CD4-positive, alpha-beta T cell treated with Interleukin-12 subunit alpha and Interleukin-12 subunit beta, for 1 hour (primary cell): ENCODE measurements at places on chromosomes 12 and 14.

DNA sequence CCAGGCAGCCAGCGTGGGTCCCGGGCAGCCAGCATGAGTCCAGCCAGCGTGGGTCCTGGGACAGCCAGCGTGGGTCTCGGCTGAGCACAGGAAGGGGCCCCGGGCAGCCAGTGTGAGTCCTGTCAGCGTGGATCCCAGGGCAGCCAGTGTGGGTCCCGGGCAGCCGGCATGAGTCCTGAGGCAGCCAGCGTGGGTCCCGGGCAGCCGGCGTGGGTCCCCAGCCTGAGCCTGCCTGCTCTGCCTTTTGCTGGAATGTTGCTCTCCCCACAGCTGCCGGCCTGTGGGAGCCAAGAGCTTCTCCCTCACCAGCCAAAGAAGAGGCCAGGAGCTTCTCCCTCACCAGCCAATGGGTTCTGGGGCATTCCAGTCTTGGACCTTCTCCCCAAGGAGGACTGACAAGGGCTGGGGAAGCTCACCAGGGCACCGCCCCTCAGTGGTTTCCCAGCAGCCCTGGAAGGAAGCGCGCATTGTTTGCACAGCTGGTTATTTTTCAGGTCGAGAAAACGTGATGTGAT is 15.0 kb upstream of the RFLNA start:
- DNase-seq = no peak

- no peak for DNase-seq
Observed at GRCh38 chr14:68953196-68953555, 25.9 kb downstream of the ACTN1 start.

GRCh38 chr12:18416412-18416811 is 155.1 kb downstream of the PIK3C2G start:
- no peak for DNase-seq

GRCh38 chr12:32482226-32482625 is 82.9 kb downstream of the FGD4 start:
- DNase-seq = no peak

DNA sequence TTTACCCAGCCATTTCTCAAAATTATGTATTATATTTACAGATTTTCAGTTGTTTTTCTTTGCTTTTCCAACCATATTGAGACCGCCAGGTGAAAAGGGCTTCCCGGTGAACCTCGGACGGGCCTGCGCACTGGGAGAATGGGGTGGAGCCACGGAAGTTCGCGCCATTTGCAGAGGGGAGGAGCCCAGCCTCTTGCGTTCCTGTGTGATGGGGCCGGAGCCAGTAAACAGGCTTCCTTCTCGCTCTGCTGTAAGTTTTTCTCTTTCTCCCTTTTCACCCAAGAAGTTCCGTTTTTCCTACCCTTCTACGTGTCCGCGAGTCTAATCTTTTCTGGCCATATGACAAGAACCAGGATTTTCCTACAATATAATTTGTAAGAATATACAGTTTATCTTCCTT is 1108.8 kb upstream of the SEL1L start:
- no peak for DNase-seq

- no peak for DNase-seq
Observed at GRCh38 chr12:69130064-69130463, 109.3 kb upstream of the CPSF6 start.

DNA sequence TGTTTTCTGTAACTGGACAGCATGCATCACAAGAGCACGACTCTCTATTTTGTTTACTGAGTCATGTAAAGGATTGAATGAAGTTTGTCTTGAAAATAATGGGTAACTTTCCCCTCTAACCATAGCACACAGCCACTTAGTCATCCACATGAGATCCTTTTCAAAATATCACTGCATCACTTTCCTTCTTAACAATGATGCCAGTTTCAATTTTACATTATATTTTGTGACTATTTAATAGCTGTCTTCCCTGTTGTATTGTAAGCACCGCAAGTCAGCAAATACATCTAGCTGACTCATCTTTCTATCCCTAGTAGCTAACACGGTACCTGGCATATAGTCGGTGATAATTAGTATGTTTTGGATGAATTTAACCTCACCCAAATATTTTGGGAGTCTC is 83.3 kb upstream of the PPM1H start:
- DNase-seq = no peak

- no peak for DNase-seq
Observed at GRCh38 chr12:42798811-42799438, 209.4 kb upstream of the PRICKLE1 start.

GRCh38 chr14:100737526-100737925 is 10.8 kb downstream of the DLK1 start:
- DNase-seq = no peak

- no peak for DNase-seq
Observed at GRCh38 chr12:6452245-6452943, 552 bp downstream of the TAPBPL start.

GRCh38 chr14:100665511-100666032 is 61.1 kb upstream of the DLK1 start:
- no peak for DNase-seq

- no peak for DNase-seq
Observed at GRCh38 chr12:70849265-70849960, 71.1 kb downstream of the PTPRR start.

- no peak for DNase-seq
Observed at GRCh38 chr12:123897221-123897620, 75.4 kb downstream of the CCDC92 start.

- peak; percentile 85 for DNase-seq
Observed at GRCh38 chr12:56129206-56129941, 1.3 kb downstream of the ESYT1 start.

DNA sequence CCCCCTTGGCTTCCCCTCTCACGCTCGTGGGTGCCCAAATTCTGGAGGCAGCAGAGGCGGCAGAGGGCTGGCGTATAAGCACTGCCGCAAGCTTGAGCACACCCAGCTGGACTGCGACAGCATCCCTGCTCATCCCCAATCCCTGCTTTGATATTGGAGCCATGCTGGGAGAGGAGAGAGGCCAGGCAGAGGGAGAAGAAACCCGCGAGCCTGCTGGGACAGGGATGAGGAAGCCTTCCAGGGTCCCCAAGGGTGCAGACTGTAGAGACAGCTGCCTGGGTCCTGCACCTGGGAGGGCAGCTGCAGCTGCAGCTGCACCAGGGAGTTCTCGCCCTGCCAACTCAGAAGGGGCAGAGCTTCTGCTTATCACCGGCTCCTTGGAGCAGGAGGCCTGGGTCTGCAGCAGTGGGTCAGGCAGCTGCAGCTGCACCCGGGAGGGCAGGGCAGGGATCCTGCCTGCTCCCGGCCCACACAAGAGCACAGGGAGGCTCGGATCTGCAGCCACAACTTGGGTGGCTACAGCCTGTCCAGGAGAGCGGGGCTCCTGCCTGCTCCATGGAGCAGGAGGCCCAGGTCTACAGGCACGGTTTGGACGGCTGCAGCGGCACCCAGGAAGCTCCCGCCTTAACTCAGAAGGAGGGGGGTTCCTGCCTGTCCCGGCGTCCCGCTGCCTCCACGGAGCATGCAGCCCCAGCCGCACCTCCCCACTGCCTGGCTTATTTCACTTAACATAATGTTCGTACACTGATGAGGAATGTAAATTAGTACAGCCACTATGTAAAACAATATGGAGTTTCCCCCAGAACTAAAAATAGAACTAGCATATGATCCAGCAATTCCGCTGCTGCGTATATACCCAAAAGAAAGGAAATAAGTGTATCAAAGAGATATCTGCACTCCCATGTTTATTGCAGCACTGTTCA is 60.4 kb upstream of the SGPP1 start:
- no peak for DNase-seq

GRCh38 chr12:1189163-1189562 is 198.1 kb downstream of the ERC1 start:
- DNase-seq = no peak

DNA sequence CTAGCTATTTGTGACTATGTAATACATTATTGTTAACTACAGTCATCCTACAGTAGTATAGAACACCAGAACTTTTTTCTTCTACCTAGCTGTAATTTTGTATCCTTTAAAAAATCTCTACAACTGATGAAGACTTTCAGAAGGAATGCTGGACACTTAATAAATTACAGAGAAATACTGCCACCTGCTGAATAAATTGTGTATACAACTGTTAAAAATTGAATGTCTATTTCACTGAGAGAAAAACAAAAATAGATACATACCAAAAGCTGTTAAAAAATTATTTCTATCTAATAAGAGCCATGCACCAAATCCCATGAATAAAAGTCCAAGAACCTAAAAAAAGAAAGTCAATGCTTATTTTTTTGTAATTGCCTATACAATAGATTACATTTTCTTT is 6.6 kb downstream of the TSPAN19 start:
- no peak for DNase-seq

DNA sequence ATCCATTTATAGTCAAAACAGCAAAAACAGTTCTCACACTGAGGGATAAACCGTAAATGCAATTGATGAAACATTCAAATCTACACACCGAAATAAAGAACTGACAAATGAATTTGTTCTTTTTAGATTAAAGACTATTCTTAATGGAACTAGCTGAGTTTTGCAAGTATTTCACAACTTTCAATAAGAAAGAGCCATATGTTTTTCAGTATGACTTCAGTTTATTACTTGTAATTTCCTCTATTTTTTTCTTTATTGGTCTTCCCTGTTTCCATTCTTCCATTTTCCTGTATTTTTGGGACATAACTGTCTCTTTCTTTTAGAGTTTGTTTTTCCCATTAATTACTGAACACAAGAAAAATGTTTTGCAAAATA is 4.3 kb downstream of the BCAT1 start:
- DNase-seq = no peak

GRCh38 chr14:22143363-22143762 is 445.7 kb downstream of the DAD1 start:
- no peak for DNase-seq

GRCh38 chr14:92520102-92521057 is 6.8 kb downstream of the RIN3 start:
- no peak for DNase-seq

DNA sequence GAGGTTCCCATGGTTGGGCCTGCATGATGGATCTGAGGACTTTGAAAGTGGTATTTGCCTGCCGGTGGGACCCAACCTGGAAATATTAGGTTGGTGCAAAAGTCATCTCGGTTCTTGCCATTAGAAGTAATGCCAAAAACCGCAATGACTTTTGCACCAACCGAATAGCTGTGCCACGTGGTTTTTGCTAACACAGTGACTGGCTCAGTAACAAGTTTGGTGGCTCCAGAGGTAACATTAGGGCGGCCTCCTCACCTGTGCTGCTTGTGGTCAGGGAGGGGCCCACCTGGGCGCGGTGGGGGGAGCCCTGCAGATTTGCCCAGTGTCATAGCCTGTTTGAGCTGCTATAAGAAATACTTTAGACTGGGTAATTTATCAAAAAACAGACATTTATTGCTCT is 1.8 kb downstream of the BDKRB2 start:
- DNase-seq = no peak

GRCh38 chr14:56094076-56094475 is 24.1 kb upstream of the PELI2 start:
- no peak for DNase-seq

DNA sequence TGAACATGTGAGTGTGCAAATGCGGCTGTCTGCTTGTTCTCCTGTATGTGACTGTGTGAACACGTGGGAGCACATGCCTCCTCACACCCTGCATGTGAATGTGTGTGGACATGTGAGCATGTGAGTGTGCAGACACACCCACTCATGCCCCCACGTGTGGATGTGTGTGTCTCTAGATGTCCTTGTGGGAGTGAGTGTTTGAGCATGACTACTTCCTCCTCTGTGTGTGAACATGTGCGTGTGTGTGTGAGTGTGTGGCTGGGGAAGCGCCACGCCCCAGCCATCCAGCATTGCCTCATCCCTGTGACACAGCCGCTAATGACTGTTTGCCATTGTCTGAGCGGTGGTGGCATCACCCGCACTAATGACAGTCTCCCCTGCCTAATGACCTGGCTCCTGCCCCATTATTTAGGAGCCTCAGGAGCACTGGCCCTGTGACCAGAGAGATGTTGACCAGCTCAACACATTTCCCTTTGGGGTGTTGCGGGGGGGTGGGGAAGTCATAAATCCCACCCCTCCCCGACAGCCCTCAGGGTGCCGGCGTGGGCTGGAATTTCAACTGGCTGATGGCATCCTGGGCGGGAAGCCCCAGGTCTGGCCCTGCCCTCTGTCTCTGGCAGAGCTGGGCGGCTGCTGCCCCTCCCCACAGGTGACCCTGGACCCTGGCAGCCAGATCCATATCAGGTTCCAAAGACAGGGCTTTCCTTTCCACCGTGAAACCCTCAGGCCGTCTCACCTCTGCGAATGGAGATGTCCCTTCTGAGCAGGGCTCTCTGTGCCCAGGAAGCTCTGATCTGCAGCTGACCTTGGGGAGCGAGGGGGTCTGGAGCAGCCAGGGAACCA is 11.5 kb upstream of the KRT80 start:
- peak; percentile 36 for DNase-seq

GRCh38 chr12:15629761-15630160 is 159.4 kb downstream of the EPS8 start:
- DNase-seq = no peak

DNA sequence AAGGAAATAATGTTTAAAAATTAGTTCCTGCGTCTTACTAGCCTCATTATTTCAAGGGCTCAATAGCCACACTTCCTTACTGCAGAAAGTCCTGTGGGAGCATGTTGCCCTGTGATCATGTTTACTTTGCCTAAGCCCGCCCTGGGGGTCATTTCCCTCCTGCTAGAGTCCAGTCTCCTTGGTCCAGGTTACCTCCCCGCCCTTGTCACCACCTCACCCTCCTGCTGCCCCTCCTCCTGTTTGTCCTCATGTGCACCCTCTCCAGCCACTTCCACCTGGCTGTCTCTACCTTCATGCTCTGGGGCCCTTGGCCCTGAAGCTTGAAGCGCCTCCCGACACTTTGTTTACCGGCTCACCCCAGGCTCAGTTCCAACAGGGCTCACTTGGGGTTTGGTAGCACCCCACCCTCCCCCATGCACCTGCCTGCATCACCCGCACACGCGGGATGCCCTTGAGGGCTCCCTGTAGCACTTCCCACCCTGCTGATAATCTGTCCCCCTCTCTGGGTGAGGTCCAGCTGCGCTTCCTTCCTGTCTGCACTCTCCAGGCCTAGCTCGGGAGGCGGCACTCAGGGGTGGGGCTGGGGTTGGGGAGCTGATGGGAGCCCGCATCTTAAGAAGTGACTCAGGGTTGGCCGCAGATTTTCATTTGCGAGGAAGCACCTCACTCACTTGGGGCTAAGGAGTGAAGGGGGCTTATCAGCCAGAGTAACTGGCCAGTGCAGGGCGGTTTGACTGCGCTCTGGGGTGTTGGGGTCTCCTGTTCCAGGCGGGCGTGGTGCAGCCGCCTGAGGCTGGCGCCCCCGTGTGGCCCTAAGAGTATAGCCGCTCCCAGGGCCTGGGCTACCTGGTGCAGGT is 40.1 kb downstream of the SMIM41 start:
- DNase-seq = peak; percentile 35

- DNase-seq = no peak
Observed at GRCh38 chr14:26870722-26871617, 273.1 kb upstream of the NOVA1 start.
